ENCODE measurements at places on chromosomes 13 and 19. TPM values are rescaled to one million over a fixed set of nuclear protein-coding genes. Genes with fewer than 3 reads are reported as not detected.

DENND1C gene
- total RNA-seq: 2.8 TPM

ZNF681 gene
- total RNA-seq: 3.1 TPM

DNA sequence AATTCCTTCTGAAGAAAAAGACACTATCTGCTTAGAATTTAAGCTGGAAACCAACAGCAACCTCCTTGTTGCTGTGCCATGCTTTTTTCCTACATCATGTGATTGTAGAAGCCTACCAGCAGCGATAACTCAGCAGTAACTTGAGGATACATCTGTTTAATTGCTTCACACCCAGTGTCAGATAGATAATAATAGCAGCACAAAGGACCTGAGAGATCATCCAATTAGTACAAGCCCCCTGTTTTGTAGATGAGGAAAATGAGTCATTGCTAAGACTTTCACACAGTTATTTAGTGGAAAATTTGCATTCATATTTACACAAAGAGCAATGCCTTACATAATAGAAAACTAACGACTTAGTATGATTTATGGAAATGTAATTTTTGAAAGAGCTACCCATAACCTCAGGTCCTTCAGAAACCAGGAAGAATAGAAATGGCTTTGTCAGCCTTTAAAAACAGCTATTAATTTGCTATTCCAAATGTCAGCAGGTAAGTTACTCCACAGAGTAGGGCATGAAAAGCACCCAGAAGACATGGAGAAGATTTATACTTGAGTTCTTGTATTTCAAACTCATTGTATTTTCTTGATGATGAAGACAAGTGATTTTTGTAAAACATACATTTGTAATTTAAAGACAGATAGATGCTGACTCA lies 93.7 kb upstream of the SGCG start:
- DNase-seq: no peak

GRCh38 chr19:31981545-31981944 lies 363.9 kb upstream of the ZNF507 start:
- DNase-seq: no peak

GRCh38 chr13:44165221-44165888 lies 208.3 kb upstream of the SERP2 start:
- no peak for DNase-seq

Data from left colon (tissue), 2 donors.